ENCODE measurements at places on chromosomes 4 and X.

GRCh38 chr4:94410678-94411206, 41.0 kb upstream of the PDLIM5 start:
- no peak for DNase-seq

DNA sequence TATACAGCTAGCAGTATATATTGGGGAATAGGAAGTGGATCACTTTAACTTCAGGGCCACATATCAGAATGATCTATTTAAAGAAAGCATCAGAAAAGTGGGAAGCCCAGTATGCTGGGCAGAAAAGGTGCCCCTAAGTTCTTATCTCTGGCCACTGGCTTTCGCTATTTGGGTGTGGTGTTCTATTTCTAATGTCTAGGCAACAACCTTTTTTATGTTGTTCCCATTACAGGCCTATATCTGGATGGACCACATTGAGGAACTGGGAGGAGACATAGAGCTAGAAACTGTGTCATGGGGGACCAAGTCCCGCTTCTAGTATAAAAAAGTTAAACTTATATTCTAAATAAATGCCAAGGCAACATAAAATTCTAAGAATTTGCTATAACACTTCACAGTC, 935.6 kb downstream of the PDHA2 start:
- DNase-seq, result no peak

DNA sequence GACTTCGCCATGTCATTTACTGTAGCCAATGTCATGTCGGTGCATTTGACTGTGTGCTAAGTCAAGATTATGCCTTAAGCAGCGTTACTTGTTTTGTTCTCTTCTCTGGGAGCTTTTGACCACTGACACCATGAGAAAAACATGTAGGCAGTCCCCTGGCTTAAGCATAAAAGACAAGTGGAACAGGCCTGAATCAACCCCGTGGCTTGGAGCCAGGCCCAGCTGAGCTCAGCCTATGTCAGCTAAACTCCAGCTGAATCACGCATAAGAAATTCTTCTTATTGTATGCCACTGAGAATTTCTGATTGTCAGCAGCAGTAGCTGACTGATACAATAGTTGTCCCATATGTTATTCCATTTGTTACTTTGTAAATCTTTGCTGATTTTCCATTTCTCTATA, 261.9 kb downstream of the CBLL2 start:
- DNase-seq, result no peak

- DNase-seq, result no peak
Measured at GRCh38 chr4:52142816-52143215, 91.7 kb downstream of the SPATA18 start.

DNA sequence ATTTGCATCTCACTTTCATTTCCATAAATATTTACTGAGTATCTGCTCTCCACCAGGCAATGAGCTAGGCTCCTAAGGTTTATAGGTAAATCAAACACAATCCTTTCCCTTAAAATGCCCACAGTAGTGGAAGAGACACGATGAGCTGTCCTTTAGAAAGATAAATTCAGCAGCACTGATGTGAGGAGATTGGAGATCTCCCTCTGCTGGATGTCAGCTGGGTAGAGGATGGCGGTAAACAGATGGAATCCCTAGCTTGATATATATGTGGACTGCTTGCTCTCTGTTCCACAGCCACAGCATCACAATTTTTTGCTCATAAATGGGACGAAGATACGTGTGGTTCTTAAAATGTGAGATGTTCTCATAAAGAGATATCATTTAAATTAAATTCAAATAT, 216.4 kb upstream of the RASGEF1B start:
- DNase-seq, result peak; percentile 5

DNA sequence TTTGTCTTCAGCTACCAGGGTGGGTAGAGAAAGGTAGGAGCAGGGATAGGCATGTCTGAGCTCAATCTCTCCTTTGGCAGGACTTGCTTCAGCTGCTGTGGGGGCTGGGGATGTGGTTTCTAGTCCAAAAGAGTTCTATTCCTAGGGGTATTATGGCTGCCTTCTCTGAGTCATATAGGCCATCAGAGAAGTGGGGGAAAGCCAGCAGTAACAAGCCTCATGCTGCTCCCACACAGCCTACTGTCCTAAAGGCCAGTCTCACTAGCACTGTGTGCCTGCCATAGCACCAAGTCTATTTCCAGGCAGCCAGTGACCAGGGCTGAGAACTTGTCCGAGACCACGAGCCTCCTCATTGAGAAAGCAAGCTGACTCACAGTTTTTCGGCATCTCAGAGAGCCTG, 270.6 kb downstream of the DCAF12L2 start:
- DNase-seq, result no peak

- DNase-seq, result no peak
Measured at GRCh38 chr4:58219179-58219578, 1109.0 kb upstream of the IGFBP7 start.

GRCh38 chr4:14566518-14566917, 435.8 kb upstream of the CPEB2 start:
- no peak for DNase-seq

DNA sequence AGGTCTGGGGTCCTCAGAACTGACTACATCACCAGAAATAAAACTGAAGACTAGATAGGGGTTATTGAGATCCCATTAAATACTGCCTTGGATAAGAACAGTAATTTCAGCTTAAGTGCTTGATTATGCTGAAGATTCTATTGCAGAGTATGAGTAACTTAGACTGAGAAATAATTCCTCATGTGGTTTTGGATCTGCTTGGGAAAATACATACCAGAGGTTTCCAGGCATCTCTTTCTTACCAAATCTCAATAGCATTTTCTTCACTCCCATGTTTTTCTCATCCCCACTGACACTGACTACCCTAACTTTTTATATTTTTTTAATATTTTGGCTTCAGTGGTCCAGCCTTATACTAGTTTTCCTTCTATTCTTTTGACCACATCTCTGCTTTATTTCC, 92.0 kb upstream of the TEX13D start:
- no peak for DNase-seq

DNA sequence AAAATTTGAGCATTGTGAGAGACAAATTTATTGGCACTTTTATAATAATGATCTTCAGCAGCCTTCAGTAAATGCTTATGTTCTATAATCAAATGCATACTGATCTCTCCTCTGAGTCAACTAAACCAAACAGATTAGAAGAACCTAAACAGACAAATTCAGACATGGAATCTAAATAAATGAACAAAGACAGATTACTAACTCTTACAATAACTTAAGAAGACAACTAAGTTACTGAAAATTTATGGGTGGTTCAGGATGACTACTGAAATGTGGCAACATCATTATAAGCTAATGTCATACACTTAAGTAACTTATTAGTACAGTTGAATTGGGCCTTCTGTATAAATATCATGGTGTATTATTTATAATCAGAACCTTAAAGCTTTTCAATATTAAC, 127.3 kb downstream of the NEK1 start:
- DNase-seq, result no peak

DNA sequence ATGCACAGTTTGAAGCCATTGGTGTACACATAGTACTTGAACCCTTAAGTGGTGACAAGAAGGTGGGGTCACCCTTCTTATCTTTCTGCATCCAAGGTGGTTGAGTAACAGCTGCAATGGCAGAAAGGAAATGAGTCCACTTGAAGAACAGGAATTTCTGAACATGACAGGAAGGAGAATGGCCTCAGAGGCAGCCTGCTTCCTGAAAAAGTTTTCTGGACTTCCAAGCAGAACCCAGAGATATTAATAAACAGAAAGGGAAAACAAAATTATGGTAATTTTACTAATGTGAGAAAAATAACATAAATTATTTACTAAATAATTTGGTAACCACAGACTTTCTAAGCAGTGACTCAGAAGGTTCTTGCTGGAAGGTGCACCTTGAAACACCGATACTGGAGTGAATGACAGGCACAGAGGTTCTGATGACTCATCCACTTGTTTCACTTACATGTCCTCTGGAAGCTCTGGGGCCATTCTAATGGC, 119.9 kb upstream of the HS3ST1 start:
- DNase-seq, result no peak

DNA sequence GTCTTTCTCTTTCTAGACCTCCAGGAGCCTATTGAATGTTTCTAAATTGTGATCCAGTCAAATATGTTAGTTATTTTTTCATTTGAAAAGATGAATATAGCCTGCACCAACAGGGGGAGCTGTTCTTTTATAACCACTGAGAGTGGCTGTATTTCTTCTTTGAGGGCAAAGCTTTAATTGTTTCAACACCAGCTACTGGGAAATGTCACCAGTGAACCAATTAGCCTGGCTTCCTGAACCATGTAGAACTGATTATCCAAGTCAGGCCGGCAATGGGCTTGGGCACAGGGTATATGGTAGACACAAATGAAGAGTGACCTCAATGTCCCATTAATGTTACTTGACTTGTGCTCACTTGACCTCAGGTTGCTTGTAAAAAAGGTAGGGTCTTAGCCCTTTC, 4.8 kb upstream of the DAPP1 start:
- DNase-seq, result peak; percentile 42

GRCh38 chr4:3707423-3708102, 58.6 kb upstream of the ADRA2C start:
- no peak for DNase-seq

GRCh38 chrX:118528071-118528737, 32.6 kb downstream of the DOCK11 start:
- peak; percentile 27 for DNase-seq

DNA sequence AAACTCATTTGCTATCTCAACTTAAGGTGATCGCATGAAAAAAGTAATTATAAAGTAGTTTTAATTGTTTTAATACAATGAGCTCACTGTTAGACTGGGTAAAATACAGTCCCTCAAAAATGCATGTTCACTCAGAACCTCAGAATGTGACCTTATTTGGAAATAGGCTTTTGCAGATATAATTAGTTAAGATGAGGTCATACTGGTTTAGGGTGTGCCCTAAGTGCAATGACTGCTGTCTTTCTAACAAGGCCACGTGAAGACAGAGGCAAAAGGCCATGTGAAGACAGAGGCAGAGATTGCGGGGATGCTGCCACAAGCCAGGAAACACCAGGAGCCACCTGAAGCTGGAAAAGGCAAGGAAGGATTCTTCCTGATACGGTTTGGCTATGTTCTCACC, 262.1 kb downstream of the NKX6-1 start:
- DNase-seq, result no peak

GRCh38 chr4:36285784-36286480, 4.5 kb downstream of the DTHD1 start:
- peak; percentile 37 for DNase-seq

DNA sequence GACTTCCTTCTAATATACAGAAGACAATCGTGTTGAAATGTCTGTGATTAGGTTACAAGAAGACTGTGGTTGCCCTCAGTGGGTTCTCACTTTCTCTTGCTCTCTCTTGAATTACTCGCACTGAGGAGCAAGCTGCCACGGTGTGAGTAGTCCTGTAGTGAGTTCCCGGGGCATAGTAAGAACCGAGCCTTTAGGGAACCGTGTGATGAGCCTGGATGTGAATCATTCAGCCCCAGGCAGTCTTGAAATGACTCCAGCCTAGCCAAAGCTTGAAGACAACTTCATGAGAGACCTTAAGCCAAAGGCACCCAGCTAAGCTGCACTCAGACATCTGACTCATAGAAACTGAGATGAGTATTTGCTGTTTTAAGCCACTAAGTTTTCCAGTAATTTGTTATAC, 292.7 kb downstream of the SPOCK3 start:
- no peak for DNase-seq

- no peak for DNase-seq
Measured at GRCh38 chrX:154603438-154604430, 15.3 kb downstream of the CTAG1B start.

GRCh38 chrX:15505101-15505500, 4.5 kb downstream of the BMX start:
- DNase-seq, result no peak

GRCh38 chr4:173704201-173704600, 174.2 kb upstream of the HAND2 start:
- no peak for DNase-seq

DNA sequence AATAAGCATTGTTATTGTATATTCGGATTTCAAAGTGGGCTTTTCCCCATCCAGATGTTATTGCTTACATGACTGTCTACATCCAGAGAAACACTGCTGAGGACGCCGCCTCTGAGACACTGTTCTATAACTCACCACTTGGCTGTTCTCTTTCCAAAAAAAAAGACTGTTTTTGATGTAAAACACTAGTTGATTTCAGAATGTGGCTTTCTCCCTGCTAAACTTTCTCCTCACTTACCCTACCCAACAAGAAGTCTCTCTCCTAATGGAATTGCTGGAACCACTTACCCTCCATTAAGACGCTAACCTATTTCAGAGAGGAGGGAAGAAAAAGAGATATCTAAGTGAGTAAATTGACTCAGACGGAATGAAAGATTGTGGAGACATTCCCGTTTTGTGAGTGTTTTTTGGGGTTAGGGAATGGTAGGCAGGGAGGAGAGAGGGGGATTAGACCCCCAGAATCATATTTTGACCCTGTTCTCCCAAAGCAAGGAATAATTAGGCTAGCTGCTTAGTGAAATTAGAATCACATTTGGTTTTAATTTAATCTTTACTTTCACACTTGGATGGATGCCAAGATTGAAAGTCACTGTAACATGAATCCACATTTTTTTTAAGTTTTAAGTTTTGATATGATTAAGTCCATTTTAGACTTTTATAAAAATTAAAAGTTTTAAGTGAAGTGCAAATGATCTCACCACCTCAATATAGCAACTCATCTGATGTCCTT, 174.9 kb downstream of the CHIC2 start:
- DNase-seq, result no peak

GRCh38 chr4:53121264-53121865, 244.5 kb downstream of the SCFD2 start:
- no peak for DNase-seq

GRCh38 chr4:184819786-184820185, 6.0 kb downstream of the ACSL1 start:
- DNase-seq, result no peak

GRCh38 chrX:16923157-16923556, 23.3 kb upstream of the REPS2 start:
- DNase-seq, result no peak

DNA sequence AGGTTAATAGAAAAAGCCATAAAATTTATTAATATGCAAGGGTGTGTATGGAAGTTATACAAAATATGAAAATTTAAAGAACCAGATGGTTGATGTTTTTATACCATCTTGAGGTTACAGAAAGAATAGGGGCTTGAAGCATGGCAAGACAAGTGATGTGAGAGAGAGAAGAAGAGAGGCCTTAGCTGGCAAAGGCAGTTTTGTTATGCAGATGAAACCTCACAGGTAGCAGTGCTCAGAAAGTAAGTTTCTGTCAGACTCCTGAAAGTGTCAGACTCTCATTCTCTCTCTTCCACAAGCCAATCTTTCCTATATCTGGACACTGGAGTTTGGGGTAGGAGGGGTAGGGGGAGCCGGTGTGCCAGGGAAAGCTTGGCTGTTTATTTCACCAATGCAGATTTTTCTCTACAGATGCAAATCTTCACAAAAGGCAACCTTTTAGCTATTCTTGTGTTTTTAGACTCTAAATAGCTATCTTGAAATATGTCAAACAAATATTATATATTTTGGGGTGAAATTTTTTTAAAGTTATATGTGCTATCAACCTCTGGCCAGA, 124.5 kb downstream of the CFAP299 start:
- DNase-seq, result peak; percentile 8
